Sigmoid colon (tissue), 7 donors: ENCODE measurements at places on chromosomes 7 and 10.

- DNase-seq: no peak
These were observed 294.2 kb upstream of the ZMIZ1 start for GRCh38 chr10:78774614-78774998.

GRCh38 chr10:44202952-44203351 is 181.9 kb downstream of the CXCL12 start:
- DNase-seq: no peak

DNA sequence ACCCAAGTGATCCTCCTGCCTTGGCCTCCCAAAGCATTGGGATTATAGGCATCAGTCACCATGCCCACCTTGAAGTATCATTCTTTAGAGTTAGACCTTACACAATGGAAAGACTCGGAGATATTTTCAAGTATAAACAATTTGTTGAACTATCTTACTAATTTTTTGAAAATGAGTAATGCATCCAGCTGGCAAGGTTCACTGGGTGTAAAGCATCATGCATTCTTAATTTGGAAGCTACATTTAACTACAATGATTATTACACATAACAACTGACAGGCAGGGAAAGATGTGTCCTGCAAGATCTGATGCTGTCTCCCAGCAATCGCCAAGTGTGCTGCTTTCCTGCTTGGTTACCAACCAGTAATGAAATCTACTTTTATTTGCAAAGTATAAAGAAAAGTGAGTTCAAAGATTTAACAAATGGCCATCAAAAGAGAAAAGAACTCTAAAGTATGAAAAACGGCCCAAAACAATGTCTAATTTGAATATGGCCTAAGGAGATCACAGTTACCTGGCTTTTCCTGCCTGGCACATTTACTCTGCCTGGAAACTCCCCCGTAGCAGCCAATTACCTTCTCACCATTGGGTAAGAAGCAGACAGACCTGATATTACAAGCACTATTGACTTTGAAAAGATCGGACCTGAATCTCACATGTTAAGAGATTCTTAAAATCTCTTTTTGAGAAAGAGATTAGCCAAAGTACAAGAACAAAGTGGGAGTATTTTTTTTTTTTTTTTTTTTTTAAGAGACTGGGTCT is 59.3 kb upstream of the NMT2 start:
- DNase-seq: no peak

- no peak for DNase-seq
These were observed 108.5 kb downstream of the PTPRN2 start for GRCh38 chr7:158479021-158479663.

GRCh38 chr10:130455111-130455695 is 319.0 kb downstream of the GLRX3 start:
- peak; percentile 52 for DNase-seq
